ENCODE measurements at places on chromosomes 3 and 15.
A peak's percentile ranks its signal among the peaks of the same experiment; 100 is the strongest.

GRCh38 chr3:159872374-159873109, 116.1 kb upstream of the IL12A start:
- H3K4me3 ChIP-seq, result no peak overlapping the region
- no peak overlapping the region for H3K27ac ChIP-seq
- no peak for DNase-seq
- peaks cover 19% of the 10 kb centered on the region for H3K27me3 ChIP-seq
- H3K36me3 ChIP-seq, result no peaks in the 10 kb centered on the region

- no peak overlapping the region for H3K27ac ChIP-seq
- H3K27me3 ChIP-seq, result peaks cover 2% of the 10 kb centered on the region
- H3K4me3 ChIP-seq, result no peak overlapping the region
- peak; percentile 21 for DNase-seq
Observed at GRCh38 chr3:189710620-189711402, 79.6 kb downstream of the TP63 start.

GRCh38 chr3:7740458-7740857, 761.2 kb upstream of the LMCD1 start:
- H3K27me3 ChIP-seq, result no peaks in the 10 kb centered on the region
- no peak for DNase-seq

DNA sequence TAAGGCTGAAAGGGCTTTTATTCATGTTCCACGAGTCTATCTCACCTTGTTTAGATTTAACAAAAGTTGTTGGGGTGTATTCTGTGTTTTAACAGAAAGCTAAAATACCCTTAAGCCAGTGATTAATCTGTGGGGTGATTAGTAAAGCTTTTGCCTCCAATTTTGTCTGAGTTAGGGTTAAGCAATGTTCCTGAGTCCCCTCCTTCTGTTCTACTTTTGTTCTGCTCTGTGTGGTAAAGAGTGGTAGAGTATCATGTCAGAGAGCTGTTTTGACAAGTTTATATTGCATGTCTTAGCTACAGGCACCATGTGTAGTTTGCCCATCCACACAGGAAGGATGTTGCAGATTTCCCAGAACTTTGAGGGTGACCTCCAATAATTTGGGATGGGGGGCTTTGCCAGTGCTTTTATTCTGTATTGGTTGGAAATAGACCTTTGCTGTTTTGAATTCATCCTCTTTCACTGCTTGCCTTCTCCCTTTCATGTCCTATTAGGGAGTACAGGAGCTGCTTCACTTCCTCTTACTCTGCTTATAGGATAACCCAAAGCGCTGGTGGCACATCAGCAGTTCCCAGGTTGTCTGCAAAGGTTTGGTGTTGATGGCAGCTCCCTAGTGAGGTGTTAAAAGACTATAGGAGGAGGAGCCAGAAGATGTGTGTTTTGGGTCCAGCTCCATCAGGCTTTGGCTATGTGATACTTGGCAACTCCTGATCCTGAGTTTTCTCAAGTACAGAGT, 7.4 kb downstream of the PDE8A start:
- peak overlapping the region; percentile 85 for H3K27ac ChIP-seq
- no peaks in the 10 kb centered on the region for H3K36me3 ChIP-seq
- H3K4me1 ChIP-seq, result peaks cover 37% of the 10 kb centered on the region
- no peak for DNase-seq

DNA sequence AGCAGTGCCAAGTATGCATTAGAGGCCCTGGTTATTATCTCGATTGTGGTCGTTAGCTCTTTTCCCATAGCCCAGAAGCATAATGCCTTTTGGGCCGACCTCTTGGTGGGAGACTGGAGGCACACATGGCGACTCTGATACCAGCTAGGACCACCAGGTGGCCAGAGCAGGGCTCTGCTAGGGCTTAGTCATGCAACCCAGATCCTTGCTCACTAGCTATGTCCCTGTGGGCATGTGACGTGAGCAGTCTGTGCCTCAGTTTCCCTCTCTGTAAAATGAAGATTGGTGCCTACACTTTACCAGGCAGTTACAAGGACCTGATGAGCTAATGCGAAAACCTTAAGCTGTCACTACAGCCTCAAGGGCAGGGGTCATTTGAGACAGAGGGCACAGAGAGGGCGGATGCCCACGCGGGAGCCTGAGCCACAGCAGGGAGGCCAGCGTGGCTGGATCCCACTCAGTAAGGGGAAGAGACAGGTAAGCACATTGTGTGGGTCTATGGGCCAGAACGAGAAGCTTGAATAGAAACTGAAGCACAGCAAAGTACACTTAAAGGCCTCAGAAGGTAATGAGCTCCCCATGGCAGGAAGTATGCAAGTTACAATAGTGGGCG, 8.8 kb downstream of the KLF15 start:
- H3K4me1 ChIP-seq, result no peaks in the 10 kb centered on the region
- no peaks in the 10 kb centered on the region for H3K36me3 ChIP-seq
- H3K27me3 ChIP-seq, result no peaks in the 10 kb centered on the region
- no peak overlapping the region for H3K27ac ChIP-seq

GRCh38 chr15:44541282-44541958, 4.5 kb downstream of the EIF3J start:
- H3K4me3 ChIP-seq, result peak overlapping the region; percentile 11
- DNase-seq, result no peak
- peaks cover 50% of the 10 kb centered on the region for H3K4me1 ChIP-seq
- H3K27ac ChIP-seq, result peak overlapping the region; percentile 8
- H3K27me3 ChIP-seq, result no peaks in the 10 kb centered on the region

GRCh38 chr3:106299300-106300098, 430.7 kb upstream of the CBLB start:
- peaks cover 44% of the 10 kb centered on the region for H3K4me1 ChIP-seq
- peak; percentile 29 for DNase-seq
- H3K4me3 ChIP-seq, result peak overlapping the region; percentile 18
- peaks cover 3% of the 10 kb centered on the region for H3K36me3 ChIP-seq
- peak overlapping the region; percentile 52 for H3K27ac ChIP-seq

- no peak overlapping the region for H3K27ac ChIP-seq
- H3K4me3 ChIP-seq, result no peak overlapping the region
- no peaks in the 10 kb centered on the region for H3K4me1 ChIP-seq
- no peaks in the 10 kb centered on the region for H3K36me3 ChIP-seq
- DNase-seq, result no peak
- peaks cover 37% of the 10 kb centered on the region for H3K27me3 ChIP-seq
Observed at GRCh38 chr15:78617516-78617915, 3.3 kb downstream of the CHRNA3 start.

DNA sequence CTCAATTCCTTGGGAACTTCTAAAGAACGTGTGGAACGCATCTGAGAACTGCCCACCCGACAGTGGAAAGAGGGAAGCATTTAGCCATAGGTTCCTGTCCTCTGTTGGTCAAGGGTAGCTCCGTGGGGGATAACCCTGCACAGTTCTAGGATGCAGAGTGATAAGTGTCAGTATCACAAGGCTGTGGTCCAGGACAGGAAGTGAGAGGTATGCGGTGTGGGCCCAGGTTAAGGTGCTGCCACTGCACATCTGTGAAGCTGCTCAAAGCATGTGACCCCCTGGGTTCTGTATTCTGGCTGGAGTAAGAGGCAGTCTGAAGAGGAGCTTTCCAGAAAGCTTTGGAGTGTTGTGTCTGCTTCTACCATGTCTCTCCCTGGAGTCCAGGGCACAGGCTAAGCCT, 51.7 kb upstream of the HES1 start:
- H3K4me3 ChIP-seq, result no peak overlapping the region
- H3K27ac ChIP-seq, result no peak overlapping the region
- H3K4me1 ChIP-seq, result peaks cover 8% of the 10 kb centered on the region
- H3K36me3 ChIP-seq, result no peaks in the 10 kb centered on the region

DNA sequence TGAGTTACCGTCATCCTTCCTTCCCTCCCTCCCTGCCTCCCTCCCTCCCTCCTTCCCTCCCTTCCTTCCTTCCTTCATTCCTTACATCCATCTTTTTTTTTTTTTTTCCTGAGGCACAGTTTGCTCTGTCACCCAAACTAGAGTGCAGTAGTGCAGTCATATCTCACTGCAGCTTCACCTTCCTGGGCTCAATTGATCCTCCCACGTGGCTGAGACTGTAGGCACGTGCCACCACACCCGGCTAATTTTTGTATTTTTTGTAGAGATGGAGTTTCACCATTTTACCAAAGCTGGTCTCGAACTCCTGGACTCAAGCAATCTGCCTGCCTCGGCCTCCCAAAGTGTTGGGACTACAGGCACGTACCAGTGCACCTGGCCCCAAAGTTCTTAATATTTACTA, 25.8 kb downstream of the USP3 start:
- H3K36me3 ChIP-seq, result peaks cover 7% of the 10 kb centered on the region
- H3K4me1 ChIP-seq, result peaks cover 28% of the 10 kb centered on the region
- no peak for DNase-seq
- H3K4me3 ChIP-seq, result no peak overlapping the region

DNA sequence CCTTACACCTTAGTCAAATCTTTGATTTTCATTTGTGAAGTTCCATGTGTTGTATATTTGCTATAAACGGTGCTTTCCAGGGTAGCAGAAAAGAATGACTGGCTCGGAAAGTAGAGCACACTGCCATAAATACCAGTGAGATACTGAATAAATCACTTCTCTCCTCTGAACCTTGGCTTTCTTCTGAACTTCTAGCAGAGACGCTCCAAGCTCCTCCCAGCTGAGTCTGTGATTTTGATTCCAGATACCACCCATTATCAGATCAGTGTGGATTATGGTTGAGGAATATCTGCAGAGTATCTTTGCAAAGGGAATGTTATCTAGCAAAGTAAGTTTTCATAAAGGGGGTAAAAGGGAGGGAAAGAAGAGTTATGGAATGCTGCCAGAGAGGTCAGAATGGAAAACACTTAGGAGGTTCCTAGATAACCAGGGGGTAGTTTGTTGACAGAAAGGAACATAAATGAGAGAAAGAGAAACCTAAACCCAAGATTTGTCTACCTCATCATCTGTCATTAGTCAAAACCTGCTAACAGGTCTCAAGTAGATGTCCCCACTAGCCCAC, 98.5 kb upstream of the PSMD6 start:
- no peak overlapping the region for H3K4me3 ChIP-seq
- H3K36me3 ChIP-seq, result no peaks in the 10 kb centered on the region
- H3K4me1 ChIP-seq, result no peaks in the 10 kb centered on the region
- peaks cover 6% of the 10 kb centered on the region for H3K27me3 ChIP-seq
- H3K27ac ChIP-seq, result no peak overlapping the region

- H3K36me3 ChIP-seq, result no peaks in the 10 kb centered on the region
- no peak overlapping the region for H3K4me3 ChIP-seq
- no peak for DNase-seq
- no peaks in the 10 kb centered on the region for H3K4me1 ChIP-seq
- no peak overlapping the region for H3K27ac ChIP-seq
Observed at GRCh38 chr3:23017801-23018200, 185.3 kb upstream of the UBE2E2 start.

GRCh38 chr3:12974819-12975218, 98.4 kb downstream of the IQSEC1 start:
- H3K27me3 ChIP-seq, result no peaks in the 10 kb centered on the region
- no peak overlapping the region for H3K4me3 ChIP-seq
- no peak for DNase-seq
- H3K36me3 ChIP-seq, result peaks cover 11% of the 10 kb centered on the region
- no peak overlapping the region for H3K27ac ChIP-seq

- H3K4me1 ChIP-seq, result no peaks in the 10 kb centered on the region
- no peak overlapping the region for H3K27ac ChIP-seq
- H3K36me3 ChIP-seq, result no peaks in the 10 kb centered on the region
Observed at GRCh38 chr3:42477696-42478095, 24.7 kb upstream of the VIPR1 start.

DNA sequence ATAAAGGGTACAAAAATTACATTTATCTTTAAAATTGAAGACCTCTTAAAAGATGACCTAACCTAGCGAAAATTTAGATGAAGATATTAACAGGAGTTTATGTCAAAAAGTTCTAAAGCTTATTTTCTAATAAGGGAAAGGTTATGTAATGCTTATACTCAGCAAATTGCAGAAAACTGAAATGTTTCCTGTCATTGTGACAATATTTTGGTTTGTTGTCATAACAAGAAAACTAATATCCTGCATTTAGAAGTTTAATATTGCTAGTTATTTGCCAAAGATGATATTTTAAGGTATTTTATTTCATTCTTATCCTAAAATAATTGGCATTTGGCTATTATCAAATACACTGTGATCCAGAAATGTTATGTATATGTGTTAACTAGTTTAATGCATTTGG, 294.5 kb downstream of the C3orf38 start:
- H3K27me3 ChIP-seq, result no peaks in the 10 kb centered on the region
- H3K4me3 ChIP-seq, result no peak overlapping the region
- no peaks in the 10 kb centered on the region for H3K36me3 ChIP-seq
- DNase-seq, result no peak

DNA sequence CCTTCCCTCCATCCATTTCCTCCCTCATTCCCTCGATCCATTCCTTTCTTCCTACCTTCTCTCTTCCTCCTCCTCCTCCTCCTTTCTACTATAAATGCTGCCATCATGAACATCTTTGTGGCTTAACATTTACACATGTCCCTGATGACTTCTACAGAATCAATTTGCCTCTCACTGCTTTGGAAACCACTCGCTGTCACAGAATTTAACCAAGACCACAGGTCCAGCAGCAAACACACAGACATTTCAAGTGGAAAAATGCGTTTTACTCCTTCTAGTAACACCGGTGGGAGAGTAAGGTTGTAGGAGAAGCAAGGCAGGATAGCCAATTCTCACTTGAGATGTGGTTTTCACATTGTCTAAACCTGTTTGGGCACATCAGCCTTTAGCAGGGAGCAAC, 101.4 kb upstream of the LRIG1 start:
- no peak overlapping the region for H3K27ac ChIP-seq
- no peak for DNase-seq
- no peaks in the 10 kb centered on the region for H3K36me3 ChIP-seq

- peaks cover 7% of the 10 kb centered on the region for H3K36me3 ChIP-seq
- no peaks in the 10 kb centered on the region for H3K27me3 ChIP-seq
- H3K27ac ChIP-seq, result peak overlapping the region; percentile 21
- H3K4me3 ChIP-seq, result no peak overlapping the region
- DNase-seq, result no peak
Observed at GRCh38 chr3:13064964-13065363, 8.3 kb downstream of the IQSEC1 start.

DNA sequence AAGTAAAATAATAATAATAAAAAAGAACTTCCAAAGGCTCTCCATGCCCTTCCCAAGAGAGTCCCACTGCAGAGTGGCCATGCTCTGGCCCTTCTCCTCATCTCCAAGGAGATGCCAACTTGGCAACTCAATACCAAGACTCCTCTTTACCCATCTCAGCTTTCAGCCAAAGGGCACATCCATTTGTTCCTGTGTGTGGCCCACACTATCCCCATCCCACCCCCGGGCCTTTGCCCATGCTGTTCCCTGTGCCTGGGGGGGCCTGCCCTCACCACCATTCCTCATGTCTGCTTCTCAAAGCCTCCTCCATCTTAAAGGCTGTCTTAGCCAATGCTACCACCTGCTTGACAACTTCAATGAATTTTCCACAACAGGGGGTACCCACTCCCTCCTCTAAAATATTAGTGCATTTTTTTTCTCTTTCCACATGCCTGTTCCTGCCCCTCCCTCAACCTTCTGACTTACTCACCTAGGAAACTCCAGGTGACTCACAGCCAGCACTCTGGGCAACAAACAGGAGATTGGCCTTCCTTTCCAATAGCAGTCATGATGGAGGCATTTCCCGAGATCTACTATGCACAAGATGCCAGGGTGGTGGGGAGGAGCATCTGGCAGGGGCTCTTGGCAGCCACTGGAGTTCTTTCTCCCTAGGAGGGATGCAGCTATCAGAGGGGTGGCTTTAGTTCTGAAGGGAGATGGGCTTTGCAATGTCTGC, 109.4 kb upstream of the SMAD3 start:
- peaks cover 16% of the 10 kb centered on the region for H3K27me3 ChIP-seq
- no peaks in the 10 kb centered on the region for H3K4me1 ChIP-seq
- H3K27ac ChIP-seq, result no peak overlapping the region
- H3K36me3 ChIP-seq, result no peaks in the 10 kb centered on the region
- H3K4me3 ChIP-seq, result no peak overlapping the region
- DNase-seq, result no peak

GRCh38 chr3:170605490-170605889, 19.6 kb upstream of the SLC7A14 start:
- no peak for DNase-seq
- H3K27me3 ChIP-seq, result peaks cover 12% of the 10 kb centered on the region
- H3K27ac ChIP-seq, result no peak overlapping the region
- no peaks in the 10 kb centered on the region for H3K36me3 ChIP-seq
- H3K4me3 ChIP-seq, result no peak overlapping the region
